ENCODE measurements at places on chromosomes 6 and 20. TPM values are rescaled to one million over a fixed set of nuclear protein-coding genes. Genes with fewer than 3 reads are reported as not detected.

GRCh38 chr20:39248171-39248861, 286.2 kb downstream of the DHX35 start:
- no peak overlapping the region for H3K4me3 ChIP-seq
- H3K36me3 ChIP-seq = no peaks in the 10 kb centered on the region
- no peaks in the 10 kb centered on the region for H3K4me1 ChIP-seq
- H3K27me3 ChIP-seq = no peaks in the 10 kb centered on the region

GRCh38 chr6:145865595-145865994, 51.0 kb upstream of the FBXO30 start:
- H3K27ac ChIP-seq = no peak overlapping the region
- no peaks in the 10 kb centered on the region for H3K27me3 ChIP-seq
- no peak overlapping the region for H3K4me3 ChIP-seq
- no peaks in the 10 kb centered on the region for H3K4me1 ChIP-seq

DNA sequence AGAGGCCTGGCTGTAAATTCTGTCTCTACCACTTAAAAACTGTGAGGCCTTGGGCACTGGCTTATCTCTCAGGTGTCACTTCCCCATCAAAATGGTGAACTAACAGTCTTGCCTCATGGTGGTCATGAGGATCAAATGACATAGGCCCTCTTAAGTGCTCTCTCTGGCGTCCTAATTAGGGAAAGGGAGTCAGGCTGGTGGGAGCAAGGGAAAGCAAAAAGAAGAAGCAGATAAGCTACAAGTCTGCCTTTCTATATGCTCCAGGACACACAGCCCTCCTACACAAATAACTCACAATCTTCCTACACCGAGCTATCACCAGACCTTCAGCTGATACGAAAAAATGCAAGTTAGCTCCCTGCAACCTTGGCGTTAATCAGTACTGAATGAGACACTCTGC, 19.5 kb upstream of the SLC22A16 start:
- H3K36me3 ChIP-seq = no peaks in the 10 kb centered on the region
- no peaks in the 10 kb centered on the region for H3K27me3 ChIP-seq
- no peak overlapping the region for H3K4me3 ChIP-seq
- DNase-seq = no peak
- no peaks in the 10 kb centered on the region for H3K4me1 ChIP-seq
- H3K27ac ChIP-seq = no peak overlapping the region

DNA sequence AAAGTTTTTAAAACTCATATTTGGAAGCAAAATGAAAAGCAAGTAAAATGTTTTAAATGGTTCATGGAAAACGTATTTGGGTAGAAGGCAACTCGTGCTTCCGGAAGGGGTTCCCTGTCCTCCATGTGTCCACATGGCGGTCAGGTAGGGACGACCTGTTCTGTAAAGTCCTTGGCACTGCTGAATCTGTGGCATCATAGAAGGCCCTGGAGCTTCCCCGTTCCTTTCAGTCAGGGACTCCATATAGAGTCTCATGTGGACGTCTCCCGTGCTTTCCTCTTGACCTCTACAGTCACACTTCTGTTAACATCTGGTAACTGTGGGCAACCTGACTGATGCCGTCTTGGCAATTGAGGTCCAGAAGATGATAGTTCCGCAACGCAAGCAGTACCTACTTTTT, 11.4 kb downstream of the DYNLT1 start:
- H3K36me3 ChIP-seq = peaks cover 27% of the 10 kb centered on the region
- no peaks in the 10 kb centered on the region for H3K27me3 ChIP-seq
- no peak for DNase-seq
- H3K4me3 ChIP-seq = no peak overlapping the region
- no peak overlapping the region for H3K27ac ChIP-seq
- H3K4me1 ChIP-seq = no peaks in the 10 kb centered on the region

- H3K36me3 ChIP-seq = no peaks in the 10 kb centered on the region
- H3K4me1 ChIP-seq = no peaks in the 10 kb centered on the region
- no peak overlapping the region for H3K4me3 ChIP-seq
- H3K27me3 ChIP-seq = no peaks in the 10 kb centered on the region
- no peak for DNase-seq
These were observed 294.6 kb upstream of the ZNF337 start for GRCh38 chr20:25991051-25991755.

GRCh38 chr20:51639206-51639832, 96.8 kb upstream of the NFATC2 start:
- no peaks in the 10 kb centered on the region for H3K4me1 ChIP-seq
- no peaks in the 10 kb centered on the region for H3K27me3 ChIP-seq
- no peaks in the 10 kb centered on the region for H3K36me3 ChIP-seq

DNA sequence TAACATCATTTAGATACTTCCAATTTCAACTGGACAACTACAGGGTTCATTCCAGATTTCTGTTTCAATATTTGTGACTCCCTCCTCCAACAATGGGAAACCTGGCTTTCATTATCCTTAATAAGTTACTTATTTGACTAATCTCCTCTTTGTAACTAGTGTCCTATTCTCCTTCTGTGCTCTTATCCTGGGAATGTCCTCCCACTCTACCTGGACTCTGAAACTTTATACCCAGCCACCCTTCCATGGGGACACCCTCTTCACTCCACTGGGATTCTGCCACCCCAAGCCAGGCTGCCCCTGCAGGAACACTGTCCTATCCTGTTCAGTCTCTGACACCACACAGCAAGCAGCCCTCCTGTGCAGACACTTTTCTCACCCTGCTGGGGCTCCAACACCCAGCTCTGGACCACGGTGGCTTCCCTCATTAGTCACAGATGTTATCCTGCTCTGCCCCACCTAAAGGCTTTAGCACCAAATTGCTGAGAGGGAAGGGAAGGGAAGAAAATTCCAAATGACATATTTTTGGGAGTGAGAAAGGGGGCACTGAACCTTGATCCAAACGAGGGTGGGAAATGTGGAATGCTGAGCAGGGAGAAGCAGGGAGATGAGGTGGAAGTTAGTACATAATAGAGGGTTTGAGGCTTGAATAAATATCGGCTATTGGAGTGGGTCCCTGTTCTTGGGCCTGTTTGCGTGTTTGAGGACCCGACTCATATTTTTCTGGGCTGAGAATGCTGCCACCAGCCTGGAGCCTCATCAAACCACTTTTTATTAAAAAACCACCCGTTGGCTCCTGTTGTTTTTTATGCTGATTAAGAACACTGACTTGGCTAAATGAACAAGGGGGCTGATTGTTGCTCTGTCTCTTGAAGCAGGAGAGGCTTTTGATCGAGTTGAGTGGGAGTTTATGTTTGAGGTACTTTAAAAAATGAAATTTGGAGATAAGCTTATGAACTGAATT, 54.0 kb upstream of the AKIRIN2 start:
- DNase-seq = no peak
- no peaks in the 10 kb centered on the region for H3K27me3 ChIP-seq
- no peaks in the 10 kb centered on the region for H3K36me3 ChIP-seq
- H3K4me3 ChIP-seq = no peak overlapping the region

- no peak overlapping the region for H3K27ac ChIP-seq
- DNase-seq = no peak
- no peaks in the 10 kb centered on the region for H3K36me3 ChIP-seq
- H3K4me1 ChIP-seq = no peaks in the 10 kb centered on the region
These were observed 1.2 kb downstream of the NAA20 start for GRCh38 chr20:20018366-20018765.

DNA sequence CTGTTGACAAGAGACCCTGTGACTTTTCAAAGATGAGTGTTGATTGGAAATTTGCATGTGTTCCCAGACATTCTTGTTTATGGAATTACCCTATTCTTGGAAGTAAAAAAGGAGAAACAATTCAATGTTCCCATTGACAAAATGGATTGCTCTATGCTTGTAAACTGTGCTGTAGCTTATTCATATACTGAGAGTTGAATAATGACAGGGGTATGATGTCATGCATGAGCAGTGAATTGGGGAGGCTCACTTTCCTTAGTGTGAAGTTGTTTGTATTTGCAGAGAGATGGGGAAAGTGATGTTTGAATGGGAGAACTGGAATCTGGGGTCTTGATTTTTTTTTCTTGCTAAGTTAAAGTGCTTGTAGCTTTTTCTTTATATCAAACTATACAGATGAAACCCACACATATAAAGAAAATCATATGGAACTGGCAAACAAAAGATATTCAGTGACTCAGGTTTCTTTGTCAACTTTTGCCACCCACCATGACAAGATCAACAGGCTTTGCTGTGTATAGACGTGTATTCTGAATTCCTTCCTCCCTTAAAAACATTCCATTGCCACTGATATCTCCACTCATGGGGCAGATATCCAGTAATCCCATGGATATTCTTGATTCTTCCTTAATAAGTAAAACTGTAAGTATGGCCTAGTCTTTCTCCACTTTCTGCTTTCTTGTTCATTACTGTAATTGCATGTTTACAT, 97.8 kb upstream of the JAG1 start:
- no peak for DNase-seq
- no peak overlapping the region for H3K4me3 ChIP-seq
- H3K36me3 ChIP-seq = no peaks in the 10 kb centered on the region
- no peaks in the 10 kb centered on the region for H3K27me3 ChIP-seq
- H3K4me1 ChIP-seq = no peaks in the 10 kb centered on the region

The GSTA3 gene
- total RNA-seq = not detected

The CCNC gene
- total RNA-seq = 33.4 TPM

The DST gene
- total RNA-seq = 417 TPM

The PRL gene
- total RNA-seq = not detected

The KIF16B gene
- 40.2 TPM for total RNA-seq

The TCF19 gene
- total RNA-seq = 4.6 TPM

The SYTL3 gene
- 4.1 TPM for total RNA-seq

Measured in tibial nerve (tissue), 4 donors.